ENCODE measurements at places on chromosomes 11 and 22. TPM values are rescaled to one million over a fixed set of nuclear protein-coding genes. Genes with fewer than 3 reads are reported as not detected.

The CATSPER1 gene
- total RNA-seq: 0.26 TPM

The TSPAN18 gene
- total RNA-seq: not detected

The CCDC73 gene
- total RNA-seq: 0.13 TPM

The CCDC188 gene
- total RNA-seq: not detected

The RFPL2 gene
- total RNA-seq: not detected

The PLET1 gene
- not detected for total RNA-seq
